ENCODE measurements at places on chromosomes 1 and 21.
A peak's percentile ranks its signal among the peaks of the same experiment; 100 is the strongest.

GRCh38 chr1:47510282-47510811 lies 72.5 kb downstream of the FOXD2 start:
- DNase-seq, result no peak

DNA sequence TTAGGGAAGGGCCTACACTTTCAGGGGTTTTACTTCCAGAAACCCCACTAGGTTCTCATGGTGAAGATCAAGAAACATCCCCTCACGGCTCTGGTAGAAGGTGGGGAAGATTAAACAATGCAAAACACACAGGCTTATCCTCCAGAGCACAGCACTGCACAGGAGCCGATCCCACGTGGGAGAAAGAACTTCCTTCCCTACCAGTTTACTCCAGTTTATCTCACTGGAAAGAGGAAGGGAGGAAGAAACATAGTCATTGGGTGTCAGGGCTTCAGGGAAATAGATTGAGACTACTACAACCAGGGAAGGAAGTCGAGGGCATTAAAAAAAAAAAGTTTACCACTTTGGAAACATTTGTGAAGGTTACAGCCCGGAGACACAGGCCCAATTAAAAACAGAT lies 164.4 kb downstream of the NTPCR start:
- no peak for DNase-seq

GRCh38 chr1:7255303-7256058 lies 470.2 kb downstream of the CAMTA1 start:
- no peak for DNase-seq

- no peak for DNase-seq
These were observed 158.6 kb downstream of the PGBD5 start for GRCh38 chr1:230267338-230268065.

GRCh38 chr1:35675773-35676172 lies 34.4 kb upstream of the PSMB2 start:
- DNase-seq, result no peak

DNA sequence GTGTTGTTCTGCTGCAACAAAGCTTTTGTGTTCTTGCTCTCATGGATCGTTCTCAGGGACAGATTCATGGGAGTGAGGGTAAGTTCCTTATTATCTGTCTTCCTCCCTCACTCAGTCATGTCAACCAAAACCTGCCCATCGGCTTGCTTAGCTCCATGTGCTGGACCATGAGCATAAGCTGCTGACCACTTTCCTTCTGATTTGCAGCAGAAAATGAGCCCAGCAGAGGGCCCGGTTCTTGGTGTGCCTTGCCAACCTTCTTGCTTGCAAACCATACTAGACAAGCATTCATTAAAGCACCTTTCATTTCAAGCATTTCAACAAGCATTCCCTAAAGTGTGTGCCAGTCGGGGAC lies 64.0 kb upstream of the COA6 start:
- no peak for DNase-seq

- DNase-seq, result no peak
These were observed 11.0 kb downstream of the GSTM5 start for GRCh38 chr1:109722908-109723691.

DNA sequence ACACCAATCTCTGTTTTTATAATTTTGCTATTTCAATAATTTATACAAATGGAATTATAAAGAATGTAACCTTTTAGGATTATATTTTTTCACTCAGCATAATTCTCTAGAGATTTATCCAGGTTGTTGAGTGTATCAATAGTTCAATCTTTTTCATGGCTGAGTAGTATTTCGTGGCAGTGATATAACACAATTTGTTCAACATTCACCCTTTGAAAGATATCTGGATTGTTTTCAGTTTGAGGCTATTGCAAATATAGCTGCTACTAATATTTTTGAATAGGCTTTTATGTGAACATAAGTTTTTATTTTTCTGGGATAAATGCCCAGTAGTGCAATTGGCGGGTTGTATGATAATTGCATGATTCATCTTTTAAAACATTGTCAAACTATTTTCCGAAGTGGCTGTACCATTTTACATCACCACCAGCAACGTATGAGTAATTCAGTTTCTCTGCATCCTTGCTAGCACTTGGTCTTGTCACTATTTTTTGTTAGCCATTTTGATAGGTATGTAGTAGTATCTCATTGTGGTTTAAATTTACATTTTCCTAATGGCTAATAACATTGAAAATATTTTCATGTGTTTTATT lies 55.6 kb upstream of the ABCD3 start:
- no peak for DNase-seq

- no peak for DNase-seq
These were observed 15.2 kb upstream of the LMX1A start for GRCh38 chr1:165371588-165372225.

GRCh38 chr1:168966217-168966616 lies 140.3 kb upstream of the ATP1B1 start:
- peak; percentile 22 for DNase-seq

DNA sequence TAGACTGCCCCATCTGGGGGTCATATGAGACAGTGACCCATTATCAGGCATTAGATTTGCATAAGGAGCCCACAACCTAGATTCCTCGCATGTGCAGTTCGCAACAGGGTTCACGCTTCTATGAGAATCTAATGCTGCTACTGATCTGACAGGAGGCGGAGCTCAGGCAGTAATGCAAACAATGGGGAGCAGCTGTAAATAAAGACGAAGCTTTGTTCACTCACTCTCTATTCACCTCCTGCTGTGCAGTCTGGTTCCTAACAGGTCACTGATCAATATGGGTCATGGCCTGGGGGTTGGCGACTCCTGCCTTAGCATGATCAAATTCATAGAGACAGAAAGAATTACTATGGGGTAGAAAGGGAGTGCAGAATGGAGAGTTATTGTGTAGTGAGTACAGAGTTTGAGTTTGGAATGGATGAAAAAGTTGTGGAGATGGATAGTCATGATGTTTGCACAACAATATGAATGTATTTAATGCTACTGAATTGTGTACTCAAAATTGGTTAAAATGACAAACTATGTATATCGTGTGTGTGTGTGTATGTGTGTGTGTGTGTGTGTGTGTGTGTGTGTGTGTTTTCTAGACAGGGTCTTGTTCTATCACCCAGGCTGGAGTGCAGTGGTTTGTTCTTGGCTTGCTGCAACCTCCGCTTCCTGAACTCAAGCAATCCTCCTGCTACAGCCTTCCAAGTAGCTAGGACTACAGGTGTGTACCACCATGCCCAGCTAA lies 42.2 kb downstream of the BTF3L4 start:
- DNase-seq, result no peak

- no peak for DNase-seq
These were observed 26.2 kb upstream of the PDC start for GRCh38 chr1:186487163-186487562.

- no peak for DNase-seq
These were observed 141.1 kb downstream of the TRIM33 start for GRCh38 chr1:114369930-114370329.

DNA sequence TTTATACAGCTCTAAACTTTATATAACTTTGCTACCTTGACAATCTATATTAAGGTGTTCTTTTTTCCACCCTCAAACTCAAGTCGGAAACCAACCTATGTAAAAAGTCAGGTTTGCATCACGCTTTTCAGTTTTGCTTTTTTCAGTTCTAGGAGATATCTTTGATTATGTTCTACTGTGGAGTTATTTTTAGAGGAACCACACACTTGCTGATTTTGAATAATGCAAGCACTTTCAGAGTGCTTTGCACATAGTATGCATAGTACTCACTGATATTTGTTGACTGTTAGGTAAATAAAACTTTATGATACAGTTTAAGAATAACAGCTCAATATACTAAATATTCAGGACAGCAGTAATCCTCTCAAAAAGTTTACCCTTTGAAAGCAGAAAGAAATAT lies 564.2 kb upstream of the ZRANB2 start:
- no peak for DNase-seq

DNA sequence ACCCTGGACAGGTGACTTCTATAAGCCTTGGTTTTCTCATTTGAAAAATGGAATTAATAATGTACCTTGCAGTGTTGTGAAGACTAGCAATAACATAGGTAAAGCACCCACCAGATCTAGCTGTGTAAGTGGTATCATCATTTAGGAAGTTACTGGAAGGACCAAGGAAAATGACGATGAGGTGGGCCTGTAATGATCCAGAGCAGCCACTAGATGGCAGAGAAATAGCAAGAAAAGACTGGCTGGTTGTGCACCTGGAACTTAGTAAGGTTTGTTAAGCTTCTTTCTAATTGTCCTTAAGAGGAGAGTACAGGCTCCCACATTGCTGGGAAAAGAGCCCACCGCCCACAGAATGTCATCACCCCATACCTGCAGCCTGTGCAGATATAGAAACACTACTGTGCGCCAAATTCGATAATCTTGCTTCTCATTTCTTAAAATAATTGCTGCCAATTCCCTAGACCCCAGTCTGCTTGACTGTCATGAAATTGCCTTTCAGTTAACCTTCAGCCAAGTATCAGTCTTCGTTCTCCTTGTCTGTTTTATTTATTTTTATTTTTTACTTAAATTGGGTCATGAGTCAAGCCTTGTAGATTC lies 37.2 kb downstream of the WNT4 start:
- DNase-seq, result no peak

- DNase-seq, result peak; percentile 42
These were observed 184.8 kb downstream of the BRINP2 start for GRCh38 chr1:177355575-177355974.

DNA sequence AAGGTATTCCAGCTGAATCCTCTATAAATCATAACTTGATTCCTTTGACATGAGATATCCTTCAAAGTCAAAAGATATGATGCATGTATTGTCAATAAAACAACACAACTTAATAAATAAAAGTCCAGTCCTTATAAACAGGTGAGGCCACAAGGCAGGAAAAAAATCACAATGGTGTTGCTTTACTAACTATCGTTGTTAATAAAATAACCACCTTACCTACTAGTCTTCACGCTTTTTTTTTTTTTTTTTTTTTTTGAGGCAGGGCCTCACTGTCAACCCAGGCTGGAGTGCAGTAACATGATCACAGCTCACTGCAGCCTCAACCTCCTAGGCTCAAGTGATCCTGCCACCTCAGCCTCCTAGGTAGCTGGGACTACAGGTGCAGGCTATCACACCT lies at the start of gene TMEM81:
TMEM81 (minus strand) TSS at position 101 of the 400 bp plus-strand sequence. CDS start 140 bp downstream, outside the sequence.
- no peak for DNase-seq

- DNase-seq, result no peak
These were observed 1.6 kb upstream of the DYRK3 start for GRCh38 chr1:206633708-206634121.

DNA sequence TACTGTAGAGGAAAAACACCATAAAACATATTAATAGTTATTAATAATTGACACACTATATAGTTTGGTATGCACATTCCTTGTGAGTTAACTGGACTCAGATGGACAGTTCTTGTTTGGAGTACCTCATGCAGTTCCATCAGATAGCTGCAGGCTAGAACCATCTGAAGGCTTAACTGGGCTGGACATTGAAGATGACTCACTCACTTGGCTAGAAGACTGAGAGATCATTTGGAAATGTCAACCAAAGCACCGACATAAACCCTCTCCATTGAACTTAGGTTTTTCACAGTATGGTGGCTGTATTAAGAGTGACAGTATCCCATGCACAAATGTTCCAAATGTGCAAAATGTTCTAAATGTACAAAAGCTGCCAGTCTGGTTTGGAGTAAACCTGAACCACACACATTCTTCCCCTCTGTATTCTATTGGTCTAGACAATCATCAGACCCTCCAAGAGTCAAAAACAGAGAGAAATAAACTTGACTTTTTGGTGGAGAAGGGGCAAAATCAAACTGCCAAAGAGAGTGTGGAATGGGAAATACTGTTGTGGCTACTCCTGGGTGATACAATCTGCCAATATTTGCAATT lies 708.4 kb downstream of the KCNT2 start:
- no peak for DNase-seq

- DNase-seq, result no peak
These were observed 15.2 kb upstream of the ALX3 start for GRCh38 chr1:110085671-110086070.

DNA sequence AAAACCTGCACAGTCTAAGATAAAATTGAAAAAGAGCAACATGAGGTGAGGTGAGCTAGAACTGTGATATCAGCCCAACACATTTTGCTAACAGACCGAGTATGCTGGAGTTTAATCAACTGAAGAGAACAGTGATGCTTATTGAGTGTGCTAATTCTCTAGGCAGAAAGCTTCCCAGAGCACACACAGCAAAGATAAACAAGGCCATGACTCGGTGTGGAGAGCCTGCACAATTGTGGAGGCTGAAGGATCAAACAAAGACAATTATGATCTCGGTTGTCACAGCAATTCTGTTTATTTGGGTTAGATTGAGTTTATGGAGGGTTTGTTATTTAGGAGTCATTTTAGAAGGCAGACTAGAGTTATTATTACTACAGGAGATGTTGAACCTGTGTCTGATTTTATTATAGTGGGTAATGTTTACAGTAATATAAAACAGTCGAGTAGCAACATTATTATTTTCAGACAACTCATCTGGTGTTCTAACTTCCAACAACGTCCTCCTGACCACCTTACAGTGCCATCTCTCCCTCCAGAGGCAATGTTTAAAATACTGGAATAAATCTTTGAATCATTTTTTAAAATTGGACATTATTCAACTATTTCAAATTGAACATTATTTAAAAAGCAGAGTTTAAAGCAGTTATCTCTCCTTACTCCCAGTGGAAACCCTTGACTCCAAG lies 40.2 kb downstream of the DPT start:
- DNase-seq, result no peak

- no peak for DNase-seq
These were observed 67.7 kb downstream of the PTGER3 start for GRCh38 chr1:70979881-70980280.

- no peak for DNase-seq
These were observed 185.4 kb downstream of the OMA1 start for GRCh38 chr1:58361134-58361533.

DNA sequence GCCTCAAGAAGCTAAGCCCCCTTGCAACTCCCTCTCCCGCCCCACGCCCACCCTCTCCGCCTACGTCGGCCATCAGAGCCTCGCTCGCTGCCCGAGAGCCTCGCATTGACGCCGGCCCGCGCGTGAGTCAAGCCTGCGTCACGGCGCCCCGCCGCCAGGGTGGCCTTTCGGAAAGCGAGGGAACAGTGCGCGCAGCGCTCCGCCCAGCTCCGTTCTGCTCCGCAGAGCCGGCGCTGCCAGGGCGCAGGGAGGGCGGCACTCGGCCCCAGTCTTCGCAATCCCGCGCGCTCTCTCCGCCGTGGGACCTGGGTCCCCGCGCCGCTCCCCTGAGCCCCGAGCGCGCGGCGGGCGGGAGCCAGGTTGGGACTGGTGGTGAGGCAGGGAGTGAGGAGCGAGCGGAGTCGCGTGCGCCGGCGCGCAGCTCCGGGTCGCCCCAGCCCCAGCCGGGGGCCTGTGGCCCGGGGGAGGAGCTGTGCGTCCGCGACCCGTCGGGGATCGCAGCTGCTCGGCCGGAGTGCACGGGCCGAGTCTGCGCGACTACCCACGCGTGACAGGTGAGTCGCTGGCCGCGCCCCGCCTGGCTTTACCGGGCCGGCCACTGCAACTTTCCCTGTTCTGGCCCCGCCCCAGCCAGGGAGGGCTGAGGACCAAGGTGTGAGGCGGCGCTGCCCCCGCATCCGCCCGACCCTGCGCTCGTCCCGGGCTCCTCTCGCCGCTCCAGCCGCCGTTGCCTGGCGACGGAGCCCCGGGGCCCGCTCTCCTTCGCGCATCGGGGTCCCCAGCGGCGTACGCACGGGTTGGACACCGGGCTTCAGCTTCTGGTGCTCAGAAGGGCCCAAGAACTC lies at the start of gene SLC6A17:
SLC6A17 (plus strand) TSS at position 165 of the 845 bp plus-strand sequence. CDS start 16,436 bp downstream, outside the sequence.
- DNase-seq, result peak; percentile 83

Measured in WERI-Rb-1 (cell line).